IPS DF 6.9 (cell line): ENCODE measurements at places on chromosomes 3 and 15.

- DNase-seq, result no peak
Measured at GRCh38 chr3:98705694-98706093, 57.4 kb upstream of the ST3GAL6 start.

GRCh38 chr3:16484216-16484615 lies 29.3 kb downstream of the RFTN1 start:
- no peak for DNase-seq

DNA sequence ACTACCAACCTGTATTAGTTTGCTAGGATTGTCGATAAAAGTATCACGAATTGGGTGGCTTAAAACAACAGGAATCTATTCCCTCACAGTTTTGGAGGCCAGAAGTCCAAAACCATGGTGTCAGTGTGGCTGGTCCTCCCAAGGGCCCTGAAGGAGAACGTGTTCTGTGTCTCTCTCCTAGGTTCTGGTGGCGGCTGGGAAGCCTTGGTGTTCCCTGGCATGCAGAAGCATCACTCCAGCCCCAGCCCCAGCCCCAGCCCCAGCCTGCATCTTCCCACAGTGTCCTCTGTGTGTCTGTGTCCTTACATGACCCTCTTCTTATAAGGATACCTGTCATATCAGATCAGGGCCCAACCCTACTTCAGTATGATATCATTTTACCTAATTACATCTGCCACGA lies 272.5 kb upstream of the LYSMD4 start:
- no peak for DNase-seq

DNA sequence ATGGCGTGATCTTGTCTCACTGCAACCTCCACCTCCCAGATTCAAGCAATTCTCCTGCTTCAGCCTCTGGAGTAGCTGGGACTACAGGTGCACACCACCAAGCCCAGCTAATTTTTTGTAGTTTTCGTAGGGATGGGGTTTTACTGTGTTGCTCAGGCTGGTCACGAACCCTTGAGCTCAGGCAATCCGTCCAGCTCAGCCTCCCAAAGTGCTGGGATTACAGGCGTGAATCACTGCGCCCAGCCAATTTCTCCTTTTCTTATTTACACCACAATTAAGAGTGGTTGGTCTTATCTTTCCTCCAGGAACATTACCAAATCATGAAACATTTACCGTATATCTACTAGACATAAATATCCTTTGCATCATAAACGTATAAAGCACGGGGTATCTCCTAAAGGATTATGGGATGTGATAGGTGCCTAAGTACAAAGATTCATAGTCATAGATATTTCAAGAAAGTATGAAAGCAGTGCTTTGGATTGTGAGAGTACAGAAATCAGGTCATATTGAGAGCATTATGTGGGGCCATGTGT lies 194.5 kb downstream of the RBMS3 start:
- DNase-seq, result no peak

DNA sequence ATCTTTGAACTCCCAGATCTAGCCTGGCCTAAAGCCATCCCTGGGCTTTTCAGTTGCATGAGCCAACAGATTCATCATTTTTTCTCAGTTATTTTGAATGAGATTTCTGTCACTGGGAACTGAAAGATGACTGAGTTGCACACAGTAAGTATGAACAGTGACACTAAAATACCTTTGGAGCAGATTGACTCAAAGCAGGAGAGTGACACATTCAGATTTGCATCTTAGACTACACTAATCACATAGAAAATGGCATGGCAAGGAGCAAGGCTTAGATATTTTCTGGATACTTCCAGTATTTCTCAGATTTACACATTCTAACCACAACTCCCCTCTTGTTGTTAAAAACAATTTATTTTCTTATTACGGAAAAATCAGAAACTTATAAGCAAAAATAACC lies 32.8 kb downstream of the SEC62 start:
- no peak for DNase-seq

GRCh38 chr3:173538410-173538809 lies 140.9 kb downstream of the NLGN1 start:
- no peak for DNase-seq

DNA sequence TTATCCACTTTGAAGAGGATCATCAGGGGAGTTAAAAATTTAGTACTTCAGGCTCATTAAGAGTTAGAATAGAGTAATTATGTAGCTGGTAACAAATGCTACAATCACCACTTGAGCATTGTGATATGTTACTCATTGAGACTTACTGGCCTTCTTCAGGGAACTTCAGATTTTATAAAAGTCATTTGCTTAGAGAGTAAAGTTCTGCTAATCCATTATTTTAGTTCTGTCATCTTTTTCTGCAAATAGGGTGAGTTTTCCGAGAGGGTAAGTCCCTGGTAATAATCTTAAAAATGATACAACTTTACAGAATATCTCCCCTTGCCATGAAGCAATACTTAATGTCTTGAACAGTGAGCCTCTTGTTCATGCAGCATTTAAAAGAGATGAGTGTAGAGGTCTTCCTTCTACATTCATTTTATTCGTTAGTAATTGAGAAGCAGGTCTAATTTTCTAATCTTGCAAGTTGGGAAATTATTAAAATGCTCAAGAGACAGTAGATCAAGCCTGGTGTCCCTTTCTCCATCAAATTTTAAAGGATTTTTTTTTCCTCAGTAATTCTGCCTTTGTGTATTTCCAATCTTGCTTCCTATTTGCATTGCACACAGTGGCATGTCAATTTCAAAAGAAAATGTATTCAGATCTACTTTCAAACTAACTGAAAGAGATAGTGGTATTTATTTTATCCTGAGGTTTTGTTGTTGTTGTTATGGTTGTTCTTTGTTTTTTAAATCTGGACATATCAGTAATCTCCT lies 52.6 kb downstream of the MBNL1 start:
- DNase-seq, result no peak

- no peak for DNase-seq
Measured at GRCh38 chr15:31327669-31328427, 1.2 kb downstream of the KLF13 start.

DNA sequence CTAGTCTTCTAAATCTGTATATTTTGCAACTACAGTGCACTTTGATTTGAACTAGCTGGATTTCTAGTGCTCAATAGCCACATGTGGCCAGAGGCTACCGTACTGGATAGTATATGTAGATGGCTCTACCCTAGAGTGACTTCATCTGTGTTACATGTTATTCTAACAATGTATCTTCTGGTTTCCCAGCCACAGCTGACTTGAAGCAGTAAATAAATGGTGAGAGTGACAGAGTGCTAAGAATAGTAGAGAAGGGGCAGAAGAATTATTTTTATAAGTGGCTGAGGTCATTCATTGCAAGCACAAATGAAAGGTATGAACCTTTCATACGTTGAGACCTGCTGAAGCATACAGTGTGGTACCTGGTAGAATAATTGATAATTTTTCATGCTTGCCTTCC lies 30.9 kb downstream of the KAT2B start:
- DNase-seq, result no peak

- no peak for DNase-seq
Measured at GRCh38 chr3:37290551-37290950, 116.2 kb upstream of the LRRFIP2 start.

DNA sequence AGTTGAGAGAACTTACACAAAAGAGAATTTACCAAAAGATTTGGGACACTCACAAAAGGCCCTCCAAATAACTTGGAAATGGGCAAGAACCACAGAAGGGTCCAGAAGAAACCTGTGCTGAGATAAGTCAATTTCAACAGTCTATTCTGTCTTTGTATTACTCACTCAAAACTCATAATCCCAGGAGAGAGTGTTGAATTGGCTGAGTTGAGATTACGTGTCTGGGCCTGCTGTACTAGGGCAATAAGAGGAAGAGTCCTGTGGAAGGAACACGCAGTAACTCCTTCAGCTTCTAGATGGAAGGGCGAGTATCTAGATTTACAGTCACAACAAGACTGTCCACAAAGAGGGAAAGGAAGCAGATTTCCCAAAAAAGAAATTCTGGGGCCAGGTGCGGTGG lies 42.5 kb upstream of the DYNC1LI1 start:
- DNase-seq, result no peak

DNA sequence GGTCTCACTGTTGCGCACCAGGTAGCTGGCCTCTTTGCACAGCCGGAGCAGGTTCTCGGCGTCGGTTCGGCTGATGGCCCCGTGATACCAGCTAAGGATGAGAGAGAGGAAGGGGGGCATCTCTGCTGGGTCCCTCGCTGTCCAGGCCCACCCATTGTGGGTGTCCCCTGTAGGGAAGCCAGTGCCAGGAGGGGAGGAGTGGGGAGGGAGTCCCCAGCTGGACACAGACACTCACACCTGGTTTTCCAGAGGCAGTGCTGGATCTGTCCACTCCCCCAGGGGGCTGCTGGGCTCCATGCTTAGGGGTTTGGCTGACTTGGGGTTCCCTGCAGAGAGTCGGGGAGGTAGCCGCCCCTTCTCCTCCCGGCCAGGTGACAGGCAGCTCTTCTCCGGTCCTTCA lies 15.9 kb downstream of the SHF start:
- DNase-seq, result no peak

DNA sequence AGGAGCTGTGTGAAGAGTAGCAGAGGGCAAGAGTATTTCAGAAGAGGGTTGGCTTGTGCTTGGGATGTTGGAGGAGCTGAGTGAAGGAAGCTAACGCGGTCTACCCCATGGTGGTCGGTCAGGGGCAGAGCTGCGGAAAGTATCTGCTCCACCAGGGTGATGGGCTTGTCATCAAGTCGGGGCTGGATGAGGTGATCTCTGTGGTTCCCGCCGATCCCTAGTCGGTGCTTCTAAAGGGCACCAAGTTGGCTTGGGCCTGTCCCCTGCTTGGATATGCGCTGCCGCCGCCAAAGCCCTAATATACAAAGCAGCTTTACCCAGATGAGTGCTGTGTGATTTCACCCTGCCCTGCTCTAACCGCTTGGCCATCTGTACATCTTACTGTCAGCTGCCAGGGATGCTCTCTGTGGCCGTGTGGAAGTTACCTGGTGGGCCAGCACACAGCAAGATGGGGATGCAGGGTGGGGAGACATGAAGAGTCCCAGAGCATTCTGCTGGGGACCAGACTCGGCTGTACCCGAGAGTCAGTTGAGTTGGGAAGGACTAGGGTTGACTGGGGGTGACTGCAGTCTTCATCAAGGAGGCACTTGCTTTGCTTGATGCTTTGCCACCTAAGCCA lies 226.1 kb upstream of the BHLHE40 start:
- no peak for DNase-seq

GRCh38 chr3:71269906-71270305 lies 313.6 kb downstream of the FOXP1 start:
- DNase-seq, result no peak

DNA sequence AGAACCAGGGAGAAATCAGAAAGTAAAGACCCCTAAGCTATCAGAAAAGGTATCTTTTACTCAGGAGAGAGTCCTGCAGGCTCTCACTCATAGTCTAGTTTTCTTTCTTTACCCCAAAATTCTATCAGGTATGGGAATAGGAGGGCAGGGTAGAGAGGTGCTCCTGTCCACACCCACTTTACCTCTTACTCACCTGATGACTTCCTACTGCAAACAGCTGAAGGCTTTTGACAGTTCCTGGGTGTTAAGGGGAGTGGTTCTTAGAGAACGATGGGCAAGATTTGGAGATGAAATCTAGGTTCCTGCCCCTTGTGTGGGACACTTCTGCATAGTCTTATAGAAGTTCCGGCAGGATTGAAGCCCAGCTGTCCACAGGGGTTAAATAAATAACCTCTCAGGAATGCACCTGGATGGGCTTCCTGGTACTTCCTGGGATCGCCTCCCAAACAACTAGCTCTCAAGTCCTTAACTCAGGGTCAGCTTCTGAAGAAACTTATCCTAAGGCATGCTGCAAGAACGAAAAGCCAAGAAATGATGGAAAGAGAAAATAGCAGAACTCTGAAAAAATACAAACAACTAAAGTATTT lies 10.8 kb upstream of the TNFAIP8L3 start:
- no peak for DNase-seq

DNA sequence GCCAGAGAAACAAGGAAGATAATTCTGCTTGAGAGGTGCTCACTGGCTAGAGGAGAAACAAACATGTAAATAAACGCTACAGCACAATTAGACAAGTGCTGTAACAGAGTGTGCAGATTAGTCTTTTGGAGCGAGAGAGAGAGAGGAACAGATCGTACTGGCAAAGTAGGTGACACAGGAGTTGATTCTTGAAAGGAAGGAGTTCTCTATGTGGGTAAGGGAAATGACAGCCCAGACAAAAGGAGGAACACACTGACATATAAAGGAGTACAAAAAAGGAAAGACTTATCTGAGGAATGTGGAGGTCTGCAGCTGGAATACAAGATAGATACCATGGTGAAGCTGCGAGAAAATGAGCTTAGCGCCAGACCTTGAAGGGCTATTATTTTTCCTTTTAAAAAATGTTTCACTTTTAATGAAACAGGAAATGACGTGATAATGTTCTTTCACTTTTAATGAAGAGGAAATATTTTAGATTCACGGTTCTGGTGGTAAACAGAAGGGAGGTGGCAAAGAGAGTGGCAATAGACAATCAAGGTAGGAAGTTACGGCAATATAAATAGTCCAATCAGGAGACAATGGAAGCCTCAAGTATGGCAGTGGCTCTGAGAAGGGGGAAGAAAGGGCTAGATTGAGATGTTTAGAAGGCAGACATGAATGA lies 202.9 kb downstream of the VPS13C start:
- DNase-seq, result no peak

GRCh38 chr3:184694133-184694665 lies 17.7 kb downstream of the MAGEF1 start:
- no peak for DNase-seq

GRCh38 chr15:35197306-35197705 lies 112.2 kb upstream of the NANOGP8 start:
- no peak for DNase-seq

DNA sequence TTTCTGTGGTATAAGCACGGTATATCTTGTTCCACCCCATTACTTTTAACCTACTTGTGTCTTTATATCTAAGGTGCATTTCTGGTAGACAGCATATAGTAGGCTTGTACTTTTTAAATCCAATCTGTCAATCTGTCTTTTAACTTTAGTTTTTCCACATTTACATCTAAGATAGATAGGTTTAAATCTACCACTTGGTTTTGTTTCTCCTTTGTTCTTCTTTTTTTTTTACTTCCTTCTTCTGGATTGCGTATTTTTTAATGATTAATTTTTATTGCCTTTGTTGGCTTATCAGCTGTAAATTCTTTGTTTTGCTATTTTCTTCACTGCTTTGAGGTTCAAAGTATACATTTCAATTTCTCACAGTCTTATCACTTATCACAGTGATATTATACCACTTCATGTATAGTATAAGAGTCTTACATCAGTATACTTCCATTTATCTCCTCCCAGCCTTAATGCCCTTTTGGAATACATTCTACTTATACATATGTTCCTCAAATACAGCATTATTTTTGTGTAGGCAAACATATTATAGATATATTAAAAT lies 31.0 kb downstream of the IQCB1 start:
- DNase-seq, result no peak

DNA sequence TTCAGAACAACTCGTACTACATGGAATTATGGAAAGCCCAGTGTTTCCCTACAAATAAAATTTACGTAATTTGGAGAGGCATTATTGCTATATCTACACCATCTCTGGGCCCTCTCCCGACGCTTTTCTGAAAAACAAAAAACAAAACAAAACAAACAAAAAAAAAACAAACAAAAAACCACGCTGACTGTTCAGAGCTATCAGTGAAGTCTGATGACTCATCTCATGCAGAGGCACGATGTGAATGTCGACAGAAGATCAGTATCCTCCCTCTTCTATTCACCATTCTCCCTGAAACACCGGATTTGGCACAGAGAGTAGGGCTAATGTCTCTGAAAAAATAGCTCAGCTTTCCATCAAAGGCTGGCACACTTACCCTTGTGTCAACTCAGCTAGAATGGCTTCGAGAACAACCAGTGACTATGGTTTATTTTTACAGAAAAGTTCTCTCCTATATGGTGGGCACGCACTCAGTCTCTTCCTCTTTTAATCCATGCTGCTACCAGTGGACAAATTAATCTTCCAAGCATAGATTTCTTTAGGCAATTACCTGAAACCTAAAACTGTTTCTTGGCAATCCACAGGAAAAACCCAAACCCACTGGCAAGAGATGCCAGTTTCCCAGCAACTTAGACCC lies 1.5 kb downstream of the CRBN start:
- DNase-seq, result no peak
